ENCODE measurements at places on chromosomes 6 and 20.

DNA sequence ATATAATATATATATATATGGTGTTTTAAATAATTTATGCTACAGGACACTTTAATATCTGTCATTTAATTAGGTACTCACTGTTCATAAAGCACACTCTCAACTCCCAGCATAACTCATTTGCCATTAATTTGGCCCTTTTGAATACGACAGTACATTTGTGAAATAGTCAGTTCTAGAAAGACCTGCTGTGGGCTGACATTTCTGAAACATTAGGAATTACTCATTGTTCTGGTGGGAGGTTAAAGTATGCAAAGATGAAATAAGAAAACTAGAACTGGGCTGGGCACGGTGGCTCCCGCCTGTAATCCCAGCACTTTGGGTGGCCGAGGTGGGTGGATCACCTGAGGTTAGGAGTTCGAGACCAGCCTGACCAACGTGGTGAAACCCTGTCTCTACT lies 497.5 kb downstream of the UTRN start:
- DNase-seq: no peak

DNA sequence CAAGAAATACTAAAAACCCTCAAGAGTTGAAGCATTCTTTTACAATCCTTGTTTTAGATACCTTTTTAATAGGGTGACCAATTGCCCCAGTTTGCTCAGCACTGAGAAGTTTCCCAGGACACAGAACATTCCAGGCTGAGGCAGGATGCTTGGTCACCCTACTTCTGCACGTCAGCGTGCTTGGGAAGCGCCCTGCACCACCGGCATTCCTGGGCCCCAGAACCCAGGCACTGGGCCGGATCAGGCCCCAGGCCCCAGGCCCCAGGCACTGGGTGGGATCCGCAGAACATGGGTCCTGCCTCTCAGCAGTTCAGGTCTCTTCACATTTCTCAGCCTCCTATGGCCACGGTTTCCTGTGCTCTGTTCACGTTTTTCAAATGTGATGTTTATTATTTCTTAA lies 213.8 kb upstream of the QKI start:
- no peak for DNase-seq

GRCh38 chr6:107585815-107586435 lies 96.0 kb downstream of the SOBP start:
- DNase-seq: no peak

DNA sequence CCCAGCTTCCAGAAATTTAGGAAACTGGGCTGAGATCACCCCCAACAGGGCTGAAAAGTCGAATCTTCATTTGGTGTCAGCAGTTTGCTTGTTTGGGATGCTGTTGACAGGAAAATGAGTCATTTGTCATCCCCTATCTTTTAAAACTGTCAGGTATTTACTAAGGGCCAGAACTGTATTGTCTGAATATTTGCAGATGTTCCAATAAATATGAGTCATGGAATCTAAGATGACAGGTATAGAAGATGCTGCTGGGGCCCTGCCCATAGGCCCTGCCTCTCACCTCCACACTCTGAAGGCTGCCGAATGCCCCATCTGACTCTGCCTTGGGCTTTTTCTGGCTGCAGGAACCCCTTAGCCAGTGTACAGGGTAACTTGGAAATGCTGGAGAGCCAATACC lies 3.9 kb downstream of the ETV7 start:
- no peak for DNase-seq

DNA sequence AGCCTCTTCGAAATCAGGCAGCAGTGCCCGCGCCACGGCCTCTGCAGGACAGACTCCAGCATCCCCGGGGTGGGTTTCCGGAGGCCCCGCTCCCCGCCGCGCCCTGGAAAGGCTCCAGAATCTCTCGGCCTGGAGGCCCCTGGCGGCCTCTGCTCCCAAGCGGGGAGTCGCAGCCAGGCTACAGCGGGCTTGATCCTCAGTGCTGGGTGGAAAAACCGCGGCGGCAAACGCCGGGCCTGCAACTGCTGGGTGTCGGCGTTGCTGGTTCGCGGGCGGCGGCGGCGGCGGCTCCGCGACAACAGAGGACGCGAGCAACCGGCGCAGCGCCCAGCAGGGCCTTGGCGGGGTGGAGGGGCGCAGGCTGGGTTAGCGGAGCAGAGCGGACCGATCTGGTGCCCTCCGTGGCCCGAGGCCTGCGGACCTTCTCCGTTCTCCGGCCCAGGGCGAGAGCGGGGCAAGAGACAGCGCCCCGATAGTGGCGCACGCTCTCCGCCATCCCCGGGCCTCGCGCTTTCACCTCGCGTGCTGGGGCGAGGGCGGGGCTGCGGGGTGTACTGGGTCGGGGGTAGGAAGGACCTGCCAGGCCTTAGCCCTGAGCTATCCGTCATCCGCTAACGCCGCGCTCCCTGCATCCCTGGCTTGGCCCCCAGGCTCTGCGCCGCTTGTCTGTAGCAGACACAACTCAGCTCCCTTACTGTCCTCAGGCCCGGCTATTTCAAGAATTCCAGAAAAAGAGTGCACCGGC lies 3.4 kb upstream of the ZNF292 start:
- peak; percentile 43 for DNase-seq

DNA sequence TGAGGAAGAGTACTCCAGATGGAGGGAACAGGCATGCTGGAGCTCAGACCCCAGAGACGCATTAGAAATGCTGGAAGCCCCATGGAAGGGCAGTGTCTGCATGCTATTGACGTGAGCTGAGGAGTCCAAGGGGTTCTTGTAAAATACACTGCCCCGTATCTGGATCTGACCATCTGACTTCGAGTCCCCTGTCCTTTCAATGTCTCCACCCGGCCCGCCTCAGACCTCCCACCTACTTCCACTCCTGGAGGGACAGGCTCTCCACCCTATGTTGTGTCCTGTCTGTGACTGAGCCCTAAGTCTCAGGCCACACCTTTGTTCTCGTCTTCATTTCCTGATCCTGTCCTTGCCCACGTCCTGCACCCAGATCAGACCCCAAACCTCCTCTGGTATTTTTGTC lies 496.3 kb downstream of the CDH26 start:
- DNase-seq: no peak

- DNase-seq: no peak
Measured at GRCh38 chr6:158584236-158584651, 24.4 kb downstream of the TMEM181 start.

- no peak for DNase-seq
Measured at GRCh38 chr20:35146299-35146919, 727 bp downstream of the EDEM2 start.

- DNase-seq: no peak
Measured at GRCh38 chr20:19310541-19310940, 98.1 kb downstream of the SLC24A3 start.

GRCh38 chr20:1901704-1902103 lies 6.5 kb downstream of the SIRPA start:
- DNase-seq: no peak

GRCh38 chr6:168007592-168008338 lies 10.3 kb downstream of the KIF25 start:
- no peak for DNase-seq

DNA sequence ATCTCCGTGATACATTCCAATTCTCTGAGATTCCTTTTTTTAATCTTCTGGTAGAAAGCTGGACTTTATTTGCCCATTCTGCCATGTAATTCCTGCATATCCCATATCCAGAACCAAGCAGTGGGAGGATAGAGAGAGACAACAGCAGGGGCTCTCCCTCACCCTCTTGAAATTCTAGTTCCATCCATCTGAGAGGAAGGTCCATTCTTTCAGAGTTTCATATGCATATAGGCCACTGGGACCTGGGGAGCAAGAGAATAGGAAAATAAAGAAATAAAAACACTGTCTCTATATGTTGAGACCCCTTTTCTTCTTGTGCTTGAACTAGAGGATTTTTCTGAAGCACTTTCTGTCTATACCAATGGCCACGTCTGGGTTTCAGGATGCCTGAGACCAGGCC lies 147.9 kb upstream of the STMND1 start:
- DNase-seq: no peak

- DNase-seq: no peak
Measured at GRCh38 chr20:48761023-48761785, 66.6 kb downstream of the PREX1 start.

GRCh38 chr20:32263398-32263954 lies 14.0 kb upstream of the KIF3B start:
- no peak for DNase-seq

DNA sequence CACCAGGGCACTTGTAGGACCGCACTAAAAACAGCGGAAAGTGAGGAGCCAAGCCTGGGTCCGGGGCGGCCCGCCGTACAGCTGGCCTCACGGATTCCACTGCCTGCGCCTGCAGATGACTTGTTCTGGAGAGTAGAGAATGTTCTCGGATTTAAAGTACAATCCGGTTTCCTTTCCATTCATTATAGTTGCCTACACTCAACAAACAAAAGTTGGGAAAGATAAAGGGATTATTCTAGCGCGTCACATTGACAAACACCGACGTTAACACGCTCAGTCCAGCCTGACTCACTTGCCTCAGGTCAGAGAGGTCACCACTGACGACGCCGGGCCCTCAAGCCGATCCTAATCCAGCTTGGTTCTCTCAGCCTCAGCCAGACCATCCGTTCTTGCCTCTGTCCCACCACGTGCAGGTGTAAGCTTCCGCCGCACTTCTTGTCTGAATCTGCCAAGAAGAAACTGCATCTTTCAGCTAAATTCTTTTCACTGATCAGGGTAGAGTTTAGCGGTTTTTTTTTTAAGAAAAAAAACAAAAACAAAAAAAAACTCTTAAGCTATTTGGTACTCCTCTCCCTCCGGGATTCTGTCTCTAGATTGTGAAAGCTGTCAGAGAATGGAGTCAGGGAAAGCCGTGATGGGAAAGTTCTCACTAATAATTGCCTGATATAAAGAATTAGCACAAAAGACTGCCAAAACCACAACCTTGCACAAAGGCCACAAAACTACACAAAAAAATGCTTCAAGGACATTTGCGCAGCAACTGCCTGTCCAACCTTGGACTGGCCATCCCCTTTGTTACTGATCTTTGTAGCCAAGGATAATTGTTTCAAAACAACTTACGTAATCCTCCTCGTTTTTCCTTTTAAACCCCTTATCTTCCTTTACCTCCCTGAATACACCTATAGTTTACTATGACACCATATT lies 1.1 kb upstream of the PHF10 start:
- no peak for DNase-seq

DNA sequence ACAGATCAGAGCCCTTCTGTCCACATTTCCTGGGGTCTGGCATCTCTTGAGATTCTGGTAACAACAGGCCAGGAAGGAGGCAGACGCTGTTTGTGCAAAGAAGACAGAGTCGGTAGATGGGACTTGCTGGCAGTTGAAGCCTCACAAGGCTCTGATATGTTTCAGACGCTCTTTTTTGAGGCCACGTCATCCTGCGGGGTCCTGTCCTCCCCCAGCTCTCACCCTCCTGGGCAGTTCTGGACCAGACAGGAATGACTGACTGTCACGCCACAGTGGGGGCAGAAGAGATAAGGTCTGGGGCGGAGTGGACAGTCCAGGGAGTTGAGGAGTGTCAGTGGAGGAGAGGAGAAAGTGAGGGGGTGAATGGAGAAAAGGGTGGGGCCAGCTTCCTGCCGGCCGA lies 87.1 kb upstream of the SULF2 start:
- no peak for DNase-seq

DNA sequence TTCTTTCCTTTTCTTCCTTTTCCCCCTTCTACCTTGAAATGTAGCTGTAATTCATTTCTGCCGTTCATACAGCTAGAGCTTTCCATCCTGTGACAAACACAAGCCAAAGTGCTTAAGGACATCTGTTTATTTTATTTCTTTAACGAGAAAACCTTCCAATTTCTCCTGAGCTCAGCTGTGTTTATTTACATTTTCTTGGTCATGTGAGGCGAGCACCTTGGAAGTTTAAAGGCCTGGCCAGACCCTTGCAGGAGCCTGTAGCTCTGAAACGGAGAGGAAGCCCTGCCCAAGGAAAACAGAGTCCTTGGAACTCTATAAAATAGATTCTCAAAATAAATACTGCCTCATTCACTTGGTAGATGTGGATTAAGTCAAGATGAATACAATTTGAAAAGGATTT lies 223.1 kb downstream of the EYA2 start:
- DNase-seq: no peak

DNA sequence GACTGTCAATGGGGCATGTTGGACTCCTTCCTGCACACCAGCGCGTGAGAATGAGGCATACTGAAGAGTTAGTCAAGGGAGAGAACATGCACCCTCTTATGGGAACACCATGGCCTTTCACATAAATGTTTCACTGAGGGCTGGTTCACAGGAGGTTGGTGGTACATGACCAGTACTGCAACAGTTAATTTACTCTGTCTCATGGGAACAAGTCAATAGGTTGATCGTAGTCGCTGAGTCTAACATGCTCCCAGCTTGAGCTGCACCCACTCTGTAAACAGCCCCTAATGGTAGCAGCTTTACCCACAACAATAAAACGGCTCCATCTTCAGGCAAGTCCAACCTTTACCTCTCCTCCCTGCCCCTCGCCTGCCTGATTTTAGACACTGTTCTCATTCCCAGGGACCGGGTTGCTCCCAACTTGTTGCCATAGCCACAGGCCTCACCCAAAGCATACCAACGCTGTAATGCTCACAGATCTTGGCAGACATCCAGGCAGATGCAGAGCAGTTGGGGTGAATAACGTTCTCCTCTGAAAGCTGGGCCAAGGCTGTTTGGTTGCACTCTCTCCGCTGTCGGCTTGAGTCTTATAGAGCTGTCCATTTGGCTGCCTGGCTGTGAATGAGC lies 111.3 kb downstream of the LY86 start:
- DNase-seq: peak; percentile 98

DNA sequence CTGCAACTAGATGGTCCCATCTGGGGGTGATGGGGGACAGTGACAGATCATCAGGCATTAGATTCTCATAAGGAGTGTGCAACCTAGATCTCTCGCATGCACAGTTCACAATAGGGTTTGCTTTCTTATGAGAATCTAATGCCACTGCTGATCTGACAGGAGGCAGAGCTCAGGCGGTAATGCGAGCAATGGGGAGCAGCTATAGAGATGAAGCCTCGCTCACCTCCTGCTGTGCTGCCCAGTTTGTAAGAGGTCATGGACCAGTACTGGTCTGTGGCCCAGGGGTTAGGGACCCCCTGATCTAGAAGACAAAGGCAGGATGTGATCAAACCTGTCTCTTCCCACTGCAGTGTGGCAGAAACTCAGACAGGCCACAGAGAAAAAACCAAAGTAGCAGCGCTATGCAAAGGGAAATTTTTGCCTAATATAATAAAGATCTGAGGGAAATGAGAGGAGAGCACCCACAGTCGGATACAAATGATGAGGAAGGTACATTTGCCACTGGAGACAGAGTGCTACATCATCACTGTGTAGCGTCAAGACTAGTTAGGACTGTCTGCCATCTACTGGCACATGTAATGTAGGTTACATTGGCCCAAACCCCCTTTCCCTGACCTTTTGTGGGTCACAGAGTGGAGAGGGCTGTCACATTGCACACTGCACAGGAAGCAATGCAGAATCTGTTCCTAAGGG lies 4.1 kb upstream of the LY86 start:
- DNase-seq: no peak

DNA sequence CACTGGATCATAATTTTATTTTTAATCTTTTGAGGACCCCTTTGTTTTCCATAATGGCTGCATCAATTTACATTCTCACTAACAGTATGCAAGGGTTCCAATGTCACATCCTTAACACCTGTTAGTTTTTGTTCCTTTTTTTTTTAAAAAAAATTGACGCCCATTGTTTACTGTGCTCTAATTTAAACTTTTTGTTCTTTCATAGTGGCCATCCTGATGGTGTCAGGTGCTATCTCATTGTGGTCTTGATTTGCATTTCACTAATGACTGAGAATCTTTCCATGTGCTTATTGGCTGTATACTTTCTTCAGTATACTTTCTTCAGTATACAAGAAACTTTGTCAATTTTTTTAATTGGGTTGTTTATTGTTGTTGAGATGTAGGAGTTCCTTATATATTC lies 347.0 kb downstream of the RNGTT start:
- DNase-seq: no peak

All from hematopoietic multipotent progenitor cell treated with erythropoietin and hydrocortisone succinate and interleukin-3 and kit ligand, for 17 days (in vitro differentiated cells).